GM23248 (cell line): ENCODE measurements at places on chromosomes 5 and 9. TPM values are rescaled to one million over a fixed set of nuclear protein-coding genes. Genes with fewer than 3 reads are reported as not detected.

GRCh38 chr9:25418974-25419373, 259.3 kb downstream of the TUSC1 start:
- peak; percentile 0 for DNase-seq
- H3K27me3 ChIP-seq = no peaks in the 10 kb centered on the region
- no peaks in the 10 kb centered on the region for H3K4me1 ChIP-seq
- H3K27ac ChIP-seq = no peak overlapping the region
- no peaks in the 10 kb centered on the region for H3K36me3 ChIP-seq

DNA sequence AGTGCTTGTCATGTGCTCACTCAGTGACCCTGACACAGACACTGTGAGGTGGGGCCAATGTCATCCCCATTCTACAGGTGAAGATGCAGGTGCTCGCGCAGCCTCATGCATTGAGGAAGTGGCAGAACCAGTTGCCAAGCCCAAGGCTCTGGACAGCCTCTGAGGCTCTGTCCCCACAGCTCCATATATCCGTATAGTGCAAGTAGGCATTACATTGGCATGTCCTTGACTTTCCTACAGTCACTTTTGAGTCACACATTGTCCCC, 58.8 kb upstream of the ANGPTL2 start:
- H3K27ac ChIP-seq = no peak overlapping the region
- DNase-seq = no peak
- H3K4me1 ChIP-seq = peaks cover 19% of the 10 kb centered on the region

- no peaks in the 10 kb centered on the region for H3K4me1 ChIP-seq
- no peak overlapping the region for H3K4me3 ChIP-seq
- no peak overlapping the region for H3K27ac ChIP-seq
- DNase-seq = no peak
- no peaks in the 10 kb centered on the region for H3K36me3 ChIP-seq
Observed at GRCh38 chr5:35476036-35476435, 141.6 kb upstream of the SPEF2 start.

The GPR151 gene
- not detected in 2 replicates for total RNA-seq

DNA sequence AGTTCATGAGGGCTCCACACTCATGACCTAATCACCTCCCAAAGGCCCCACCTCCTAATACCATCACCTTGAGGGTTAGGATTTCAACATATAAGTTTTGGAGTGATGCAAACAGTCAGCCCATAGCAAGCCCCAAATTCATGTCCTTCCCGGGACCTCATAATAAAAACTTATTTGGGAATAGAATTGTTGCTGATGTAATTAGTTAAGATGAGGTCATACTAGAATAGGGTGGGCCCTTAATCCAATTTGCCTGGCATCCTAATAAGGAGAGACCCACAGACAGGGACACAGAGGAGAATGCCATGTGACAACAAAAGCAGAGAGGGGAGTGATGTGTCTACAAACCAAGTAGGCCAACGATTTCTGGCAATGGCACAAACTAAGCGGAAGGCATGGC, 347.1 kb downstream of the ARHGEF28 start:
- peaks cover 11% of the 10 kb centered on the region for H3K4me1 ChIP-seq
- H3K27ac ChIP-seq = no peak overlapping the region
- no peak for DNase-seq
- H3K27me3 ChIP-seq = no peaks in the 10 kb centered on the region

DNA sequence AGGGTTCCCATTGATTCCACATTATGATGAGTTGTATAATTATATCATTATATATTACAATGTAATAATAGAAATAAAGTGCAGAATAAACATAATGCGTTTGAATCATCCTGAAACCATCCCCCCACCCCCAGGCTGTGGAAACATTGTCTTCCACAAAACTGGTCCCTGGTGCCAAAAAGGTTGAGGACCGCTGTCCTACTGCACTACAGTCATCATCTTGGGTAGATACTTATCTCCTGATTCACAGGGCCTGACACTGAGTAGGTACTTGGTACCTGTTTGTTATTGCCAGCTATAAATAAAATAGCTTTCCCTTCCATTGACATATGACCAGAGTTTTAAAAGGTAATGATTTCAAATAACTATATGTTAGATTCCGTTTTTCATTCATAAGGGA, 25.6 kb downstream of the ANP32B start:
- peaks cover 88% of the 10 kb centered on the region for H3K36me3 ChIP-seq
- no peak overlapping the region for H3K4me3 ChIP-seq
- H3K27me3 ChIP-seq = no peaks in the 10 kb centered on the region
- H3K4me1 ChIP-seq = peaks cover 15% of the 10 kb centered on the region
- no peak for DNase-seq

GRCh38 chr9:5389109-5389732, 48.5 kb downstream of the PLGRKT start:
- H3K4me1 ChIP-seq = peaks cover 23% of the 10 kb centered on the region
- no peak overlapping the region for H3K4me3 ChIP-seq
- no peak overlapping the region for H3K27ac ChIP-seq
- DNase-seq = peak; percentile 82
- H3K36me3 ChIP-seq = no peaks in the 10 kb centered on the region
- H3K27me3 ChIP-seq = no peaks in the 10 kb centered on the region

The ZNF618 gene
- total RNA-seq = 2.3 and 3.9 TPM in 2 replicates

DNA sequence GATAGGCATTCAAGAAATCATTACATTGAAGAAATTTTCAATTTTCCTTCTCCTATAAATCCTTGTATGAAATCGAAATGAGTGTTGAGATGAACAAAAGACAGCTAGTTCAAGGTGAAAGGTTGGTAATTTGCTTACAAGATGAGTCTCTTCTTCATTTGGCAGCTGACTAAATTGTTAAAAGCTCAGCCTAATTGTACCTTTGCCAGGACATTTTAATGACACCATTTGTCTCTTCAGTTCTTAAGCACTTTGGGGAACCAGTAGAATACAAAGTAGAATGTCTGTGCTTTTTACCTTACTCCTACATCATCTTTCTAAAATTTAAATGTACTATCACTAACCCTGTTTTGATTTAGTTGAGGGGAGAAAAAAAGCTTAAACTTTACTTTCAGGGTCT, 59.4 kb downstream of the GRAMD2B start:
- H3K27ac ChIP-seq = peak overlapping the region; percentile 34
- no peaks in the 10 kb centered on the region for H3K27me3 ChIP-seq
- DNase-seq = no peak
- no peak overlapping the region for H3K4me3 ChIP-seq

GRCh38 chr5:150918613-150919012, 13.8 kb upstream of the ZNF300 start:
- H3K4me3 ChIP-seq = no peak overlapping the region
- peak; percentile 63 for DNase-seq
- no peaks in the 10 kb centered on the region for H3K36me3 ChIP-seq
- no peaks in the 10 kb centered on the region for H3K4me1 ChIP-seq

The STING1 gene
- total RNA-seq = 75.0 and 87.8 TPM in 2 replicates

The C5orf58 gene
- total RNA-seq = not detected in 2 replicates

The BHMT2 gene
- 4.4 and 15.9 TPM in 2 replicates for total RNA-seq

GRCh38 chr5:180690562-180690961, 41.2 kb upstream of the FLT4 start:
- no peaks in the 10 kb centered on the region for H3K36me3 ChIP-seq
- no peak overlapping the region for H3K4me3 ChIP-seq
- H3K4me1 ChIP-seq = no peaks in the 10 kb centered on the region
- H3K27me3 ChIP-seq = peaks cover 39% of the 10 kb centered on the region
- no peak for DNase-seq

DNA sequence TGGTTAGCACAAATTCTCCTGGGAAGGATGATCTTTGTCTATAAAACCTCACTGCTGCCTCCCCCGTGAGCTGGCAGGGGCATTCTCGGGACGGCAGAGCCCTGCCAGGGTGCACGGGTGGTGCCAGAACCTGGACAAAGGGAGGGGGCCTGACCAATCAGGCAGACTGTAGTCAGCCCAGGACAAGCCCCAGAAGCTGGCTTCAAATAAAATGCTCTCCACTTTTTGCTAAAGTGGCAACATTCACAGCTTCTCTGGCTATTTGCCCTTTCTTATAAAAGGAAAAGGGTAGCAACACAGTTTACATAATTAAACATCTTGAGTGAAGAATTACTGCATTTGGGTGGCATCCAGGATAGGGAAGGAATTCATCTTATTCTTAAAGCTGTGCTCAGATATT, 14.4 kb downstream of the IL9 start:
- H3K36me3 ChIP-seq = no peaks in the 10 kb centered on the region
- H3K27ac ChIP-seq = no peak overlapping the region
- no peaks in the 10 kb centered on the region; the same call in 1 of the 2 replicates for H3K27me3 ChIP-seq
- H3K4me3 ChIP-seq = no peak overlapping the region
- peak; percentile 11 for DNase-seq

DNA sequence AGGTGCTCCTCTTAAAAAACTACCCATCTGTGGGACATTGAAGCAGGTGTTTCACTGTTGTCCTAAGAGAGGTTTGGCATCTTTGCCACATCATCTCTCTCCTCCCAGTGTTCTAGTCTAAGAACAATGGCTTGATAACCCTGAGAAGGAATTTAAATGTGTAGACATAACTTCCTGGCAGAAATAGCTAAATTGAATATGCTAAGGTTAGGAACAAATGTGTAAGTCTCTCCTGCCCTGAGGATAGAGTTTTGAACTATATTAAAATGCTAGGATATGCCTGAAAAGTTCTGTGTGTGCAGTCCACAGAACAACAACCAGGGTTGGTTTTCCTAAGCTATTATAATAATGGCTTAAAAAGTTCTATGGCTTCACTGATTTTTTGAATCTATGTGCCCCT, 106.6 kb downstream of the LRRC70 start:
- H3K4me3 ChIP-seq = no peak overlapping the region
- DNase-seq = no peak
- no peak overlapping the region for H3K27ac ChIP-seq

The ZNF367 gene
- 7.3 and 9.3 TPM in 2 replicates for total RNA-seq

The WNT8A gene
- not detected in 2 replicates for total RNA-seq

- DNase-seq = peak; percentile 81
- no peak overlapping the region for H3K27ac ChIP-seq
- peak overlapping the region; percentile 53 for H3K4me3 ChIP-seq
- H3K4me1 ChIP-seq = 0 out of 2 replicates have a peak, but pooled peaks cover 5% of the 10 kb centered on the region
Observed at GRCh38 chr9:32378496-32378895, 5.9 kb upstream of the ACO1 start.

DNA sequence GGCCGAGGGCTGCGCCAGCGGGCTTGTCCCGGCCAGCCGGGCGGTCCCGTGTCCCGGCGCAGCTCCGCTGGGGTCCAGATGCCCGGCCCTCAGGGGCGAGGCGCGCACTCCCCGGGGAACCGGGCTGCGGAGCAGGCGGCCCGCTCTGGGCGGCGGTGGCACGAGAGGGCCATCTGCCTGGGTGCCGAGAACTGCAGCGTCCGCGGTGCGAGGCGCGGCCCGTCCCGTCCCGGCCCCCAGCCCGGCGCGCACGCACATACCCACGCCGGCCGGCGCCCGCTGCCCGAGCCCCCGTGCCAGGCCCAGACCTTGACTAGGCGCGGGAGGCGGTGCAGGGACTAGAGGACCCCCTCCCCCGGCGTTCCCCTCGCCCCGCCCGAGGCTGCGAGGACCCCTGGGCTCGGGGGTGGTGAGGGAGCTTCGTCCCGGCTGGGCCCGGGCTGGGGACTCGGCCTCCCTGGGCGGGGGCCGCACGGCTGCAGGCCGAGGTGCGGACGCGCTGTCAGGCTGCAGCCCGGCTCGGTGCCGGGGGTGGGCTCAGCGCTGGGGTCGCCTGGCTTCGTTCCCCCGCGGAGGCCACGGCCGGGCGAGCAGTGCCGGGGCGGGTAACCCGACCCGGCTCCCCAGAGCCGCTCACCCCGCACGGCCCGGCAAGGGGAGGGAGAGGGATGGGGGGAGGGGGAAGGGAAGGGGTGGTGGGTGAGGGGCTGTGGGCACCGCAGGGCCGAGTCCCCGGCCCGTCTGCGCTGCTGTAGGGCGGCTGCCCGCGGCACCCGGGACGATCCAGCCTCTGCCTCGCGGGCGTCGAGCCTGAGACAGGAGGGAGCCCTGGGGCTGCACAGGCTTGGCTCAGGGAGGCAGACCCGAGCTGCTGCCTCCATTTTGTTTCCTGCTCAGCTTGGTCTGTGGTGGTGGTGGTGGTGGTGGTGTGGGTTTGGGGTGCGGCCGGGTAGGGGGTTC, 1.2 kb upstream of the NSD1 start:
- H3K4me1 ChIP-seq = peaks cover 36% of the 10 kb centered on the region
- peak; percentile 52 for DNase-seq
- H3K36me3 ChIP-seq = peaks cover 23% of the 10 kb centered on the region
- H3K27me3 ChIP-seq = no peaks in the 10 kb centered on the region
- no peak overlapping the region for H3K27ac ChIP-seq

The LHX6 gene
- total RNA-seq = not detected in 2 replicates
